ENCODE measurements at places on chromosomes 4 and X.

GRCh38 chr4:56286763-56287162 lies 100.5 kb downstream of the AASDH start:
- no peak for DNase-seq

DNA sequence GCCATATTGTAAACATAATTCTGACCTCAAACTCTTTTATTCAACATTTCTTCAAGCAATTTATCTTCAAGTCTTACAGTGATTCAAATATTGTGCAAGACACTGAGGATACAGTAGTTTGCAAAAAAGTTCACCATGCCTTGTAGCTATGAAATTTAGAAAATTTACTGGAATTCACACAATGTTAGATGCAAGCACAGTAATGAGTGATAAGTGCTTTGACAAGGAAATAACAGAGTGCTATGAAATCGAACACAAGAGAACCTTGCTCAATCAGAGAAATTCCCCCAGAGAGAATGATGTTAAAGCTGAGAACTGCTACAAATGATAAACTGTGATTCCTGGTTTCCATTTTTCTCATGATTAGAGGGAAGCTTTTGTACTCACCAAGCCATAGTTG lies 952.9 kb downstream of the FAT4 start:
- DNase-seq, result no peak

- DNase-seq, result no peak
These were observed 159.1 kb upstream of the WDR1 start for GRCh38 chr4:10275696-10276095.

DNA sequence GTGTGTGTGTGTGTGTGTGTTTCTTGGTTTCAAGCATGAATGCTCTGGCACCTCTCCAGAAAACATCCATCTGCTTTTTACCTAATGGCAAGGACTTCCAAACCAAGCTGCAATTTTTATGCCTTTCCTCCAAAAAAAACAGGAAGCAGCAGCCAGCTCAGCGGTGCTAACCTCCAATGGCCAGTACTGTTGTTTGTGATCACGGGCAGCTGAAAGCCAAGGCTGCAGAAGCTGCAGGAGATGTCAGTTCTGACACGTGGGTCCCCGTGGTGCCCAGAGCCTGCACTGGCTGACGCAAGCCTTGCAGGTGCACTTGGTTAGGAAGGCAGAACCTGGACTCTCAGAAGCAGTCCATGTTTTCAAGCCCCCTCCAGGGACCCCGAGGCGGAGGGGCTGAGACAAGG lies 313.6 kb upstream of the DDX53 start:
- DNase-seq, result no peak

DNA sequence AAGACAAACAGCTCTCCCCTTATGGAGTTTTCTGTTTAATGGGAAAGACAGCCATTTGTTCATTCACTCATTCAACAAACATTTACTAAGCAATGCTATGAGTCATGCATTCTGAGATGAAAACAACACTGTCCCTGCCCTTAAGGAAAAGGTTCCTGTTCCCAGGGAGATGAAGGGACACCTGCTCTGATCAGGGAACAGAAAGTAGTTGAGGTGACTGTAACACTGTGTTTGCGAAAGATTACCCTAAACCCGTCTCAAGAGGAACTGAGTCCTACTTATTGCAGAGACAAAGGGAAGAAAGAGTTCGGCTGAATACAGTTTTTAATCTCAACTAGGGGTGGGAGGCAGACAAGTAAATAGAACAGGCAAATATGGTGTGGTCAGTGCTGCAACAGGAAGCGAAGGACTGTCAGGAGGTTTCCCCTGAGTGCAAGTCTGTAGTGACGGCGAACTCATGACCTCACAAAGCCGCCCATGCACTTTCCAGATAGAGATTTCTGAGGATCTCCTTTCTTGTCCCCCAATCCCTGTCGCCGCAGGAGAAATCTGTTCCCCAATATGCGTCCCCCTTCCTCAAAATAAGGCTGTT lies 712 bp downstream of the STX18 start:
- no peak for DNase-seq

GRCh38 chrX:136630881-136631280 lies 17.1 kb upstream of the CD40LG start:
- no peak for DNase-seq

GRCh38 chr4:103026868-103027267 lies 7.4 kb upstream of the SLC9B1 start:
- no peak for DNase-seq

GRCh38 chrX:136488706-136489105 lies 959 bp downstream of the BRS3 start:
- DNase-seq, result no peak

DNA sequence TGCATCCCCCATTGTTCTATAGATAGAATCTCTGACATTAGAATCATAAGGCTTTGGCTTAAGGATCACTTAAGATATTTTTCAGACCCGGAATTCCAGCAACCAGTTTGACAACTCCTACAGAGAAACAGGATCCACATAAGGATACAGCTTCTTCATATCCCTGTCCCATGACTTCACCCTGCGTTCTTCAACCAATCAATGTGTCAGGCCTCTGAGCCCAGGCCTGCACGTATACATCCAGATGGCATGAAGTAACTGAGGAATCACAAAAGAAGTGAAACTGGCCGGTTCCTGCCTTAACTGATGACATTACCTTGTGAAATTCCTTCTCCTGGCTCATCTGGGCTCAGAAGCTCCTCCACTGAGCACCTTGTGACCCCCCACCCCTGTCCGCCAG lies 85.1 kb downstream of the MFAP3L start:
- no peak for DNase-seq

DNA sequence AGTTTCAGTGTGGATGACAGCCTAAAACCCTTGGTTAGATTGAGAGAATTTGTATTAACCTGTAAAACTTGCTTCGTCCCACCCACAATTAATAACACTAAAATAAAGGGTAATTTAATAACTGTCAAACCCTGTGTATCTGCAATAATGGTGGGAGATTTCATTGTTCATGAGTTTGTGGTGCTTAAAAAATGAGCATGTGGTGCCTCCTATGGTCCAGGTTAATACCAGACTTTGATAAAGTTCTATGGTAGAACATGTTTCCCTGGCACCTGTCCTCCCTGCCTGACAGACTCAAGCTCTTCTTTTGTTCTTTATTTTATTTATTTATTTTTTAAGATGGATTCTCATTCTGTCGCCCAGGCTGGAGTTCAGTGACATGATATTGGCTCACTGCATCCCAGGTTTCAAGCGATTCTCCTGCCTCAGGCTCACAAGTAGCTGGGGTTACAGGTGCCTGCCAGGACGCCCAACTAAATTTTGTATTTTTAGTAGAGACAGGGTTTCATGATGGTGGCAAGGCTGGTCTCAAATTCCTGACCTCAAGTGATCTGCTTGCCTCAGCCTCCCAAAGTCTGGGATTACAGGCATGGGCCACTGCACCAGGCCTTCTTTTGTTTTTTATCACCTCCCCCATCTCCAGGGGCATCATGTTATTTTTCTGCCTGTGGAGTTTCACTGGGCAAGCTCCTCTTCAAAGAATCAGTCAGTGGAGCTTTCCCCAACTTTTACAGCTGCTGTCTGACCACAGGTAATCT lies 289.2 kb downstream of the NR3C2 start:
- no peak for DNase-seq

DNA sequence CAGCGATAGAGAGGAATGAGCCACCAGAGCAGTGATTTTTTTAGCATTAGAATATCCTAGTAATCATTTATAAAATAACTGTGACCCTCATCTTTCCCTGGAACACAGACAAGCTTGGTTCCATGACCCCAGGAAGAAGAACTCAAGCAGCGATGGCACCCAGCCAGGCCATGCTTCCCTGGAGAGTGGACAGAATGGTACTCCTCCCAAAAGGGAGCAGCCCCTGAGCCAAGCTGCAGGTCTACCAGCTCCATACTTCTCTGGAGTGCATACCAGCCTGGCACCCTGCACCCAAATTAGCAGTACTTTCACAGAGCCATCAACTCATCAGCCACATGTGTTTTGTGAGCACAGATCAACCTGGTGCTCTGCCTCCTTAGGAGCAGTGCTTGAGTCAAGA lies 310.9 kb upstream of the PCDH10 start:
- no peak for DNase-seq

GRCh38 chr4:185036842-185037241 lies 18.6 kb downstream of the HELT start:
- no peak for DNase-seq

DNA sequence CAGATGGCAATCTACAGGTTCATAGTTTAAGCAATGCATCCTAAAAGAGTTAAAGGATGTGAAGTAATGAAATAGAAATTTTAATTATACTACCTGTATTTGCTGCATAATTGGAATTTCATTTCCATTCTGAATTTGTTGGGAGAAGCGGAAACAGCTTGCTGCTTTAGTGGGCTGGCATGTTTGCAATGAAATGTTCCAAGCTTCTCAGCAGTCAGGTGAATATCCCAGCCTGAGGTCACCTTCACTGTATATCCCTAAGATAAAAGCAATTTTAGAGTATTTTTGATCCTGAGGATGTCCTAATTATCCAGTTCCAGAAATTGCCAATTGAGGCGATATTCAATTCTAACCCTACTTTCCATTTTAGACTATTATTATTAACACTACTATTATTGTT lies 136.1 kb upstream of the ARSJ start:
- DNase-seq, result no peak

DNA sequence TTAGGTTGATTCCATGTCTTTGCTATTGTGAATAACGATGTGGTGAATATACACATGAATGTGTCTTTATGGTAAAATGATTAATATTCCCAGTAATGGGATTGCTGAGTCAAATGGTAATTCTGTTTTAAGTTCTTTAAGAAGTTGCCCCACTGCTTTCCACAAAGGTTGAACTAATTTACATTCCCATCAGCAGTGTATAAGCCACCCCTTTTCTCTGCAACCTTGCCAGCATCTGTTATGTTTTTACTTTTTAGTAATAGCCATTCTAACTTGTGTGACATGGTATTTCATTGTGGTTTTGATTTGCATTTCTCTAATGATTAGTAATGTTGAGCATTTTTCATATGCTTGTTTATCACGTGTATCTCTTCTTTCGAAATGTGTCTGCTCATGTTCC lies 503.3 kb downstream of the PCDH18 start:
- no peak for DNase-seq

DNA sequence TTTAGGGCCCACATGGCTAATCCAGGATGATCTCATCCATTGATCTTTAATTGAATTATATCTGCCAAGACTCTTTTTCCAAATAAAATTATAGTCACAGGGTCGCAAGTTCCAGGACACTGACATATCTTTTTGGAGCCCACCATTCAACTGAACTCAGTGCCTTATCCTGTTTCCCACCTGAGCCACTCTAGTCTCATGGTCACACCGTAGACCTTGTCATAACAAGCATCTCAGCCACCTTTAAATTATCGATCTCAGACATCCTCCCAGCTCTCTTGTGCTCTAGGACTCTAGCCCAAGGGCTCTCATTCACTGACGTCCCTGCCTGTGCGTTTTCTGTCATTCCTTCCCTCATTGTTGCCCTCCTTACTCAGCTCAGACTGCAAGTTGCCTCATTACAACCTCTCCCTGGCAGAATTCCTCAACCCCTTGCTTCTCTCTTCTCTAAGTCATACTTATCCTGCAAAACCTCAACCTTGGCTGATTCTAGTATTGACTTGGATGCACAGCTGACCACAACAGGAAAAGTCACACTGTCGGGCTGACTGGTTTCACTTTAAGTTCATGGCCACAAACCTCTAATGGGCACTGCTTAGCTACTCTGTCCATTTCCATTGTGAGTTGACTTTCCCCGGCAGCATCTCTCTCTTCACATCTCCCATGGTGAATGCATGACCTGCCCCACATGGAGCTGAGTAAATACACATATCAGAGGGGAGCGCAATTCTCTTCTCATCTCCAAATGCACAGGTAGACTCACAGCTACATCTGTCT lies 91.0 kb upstream of the TRIM2 start:
- no peak for DNase-seq

DNA sequence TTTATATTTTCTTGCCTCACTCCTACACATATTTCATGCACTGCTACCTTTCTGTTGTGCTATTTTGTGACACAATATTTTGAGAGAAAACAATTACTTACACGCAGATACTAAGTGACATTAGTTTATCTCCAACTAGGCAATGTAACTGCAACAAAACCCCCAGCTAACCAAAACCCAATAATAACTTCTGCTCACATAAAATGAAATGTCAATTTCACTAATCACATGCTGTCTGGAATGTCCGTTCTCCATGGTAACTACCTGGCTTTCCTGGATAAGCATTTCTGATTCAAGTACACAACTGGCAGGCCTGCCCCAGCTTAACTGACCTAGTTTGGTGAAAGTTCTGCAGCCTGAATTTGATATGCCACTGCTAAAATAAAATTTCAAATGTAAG lies 313.5 kb downstream of the TMA16 start:
- DNase-seq, result no peak

GRCh38 chr4:11376571-11376970 lies 52.1 kb downstream of the HS3ST1 start:
- DNase-seq, result no peak

DNA sequence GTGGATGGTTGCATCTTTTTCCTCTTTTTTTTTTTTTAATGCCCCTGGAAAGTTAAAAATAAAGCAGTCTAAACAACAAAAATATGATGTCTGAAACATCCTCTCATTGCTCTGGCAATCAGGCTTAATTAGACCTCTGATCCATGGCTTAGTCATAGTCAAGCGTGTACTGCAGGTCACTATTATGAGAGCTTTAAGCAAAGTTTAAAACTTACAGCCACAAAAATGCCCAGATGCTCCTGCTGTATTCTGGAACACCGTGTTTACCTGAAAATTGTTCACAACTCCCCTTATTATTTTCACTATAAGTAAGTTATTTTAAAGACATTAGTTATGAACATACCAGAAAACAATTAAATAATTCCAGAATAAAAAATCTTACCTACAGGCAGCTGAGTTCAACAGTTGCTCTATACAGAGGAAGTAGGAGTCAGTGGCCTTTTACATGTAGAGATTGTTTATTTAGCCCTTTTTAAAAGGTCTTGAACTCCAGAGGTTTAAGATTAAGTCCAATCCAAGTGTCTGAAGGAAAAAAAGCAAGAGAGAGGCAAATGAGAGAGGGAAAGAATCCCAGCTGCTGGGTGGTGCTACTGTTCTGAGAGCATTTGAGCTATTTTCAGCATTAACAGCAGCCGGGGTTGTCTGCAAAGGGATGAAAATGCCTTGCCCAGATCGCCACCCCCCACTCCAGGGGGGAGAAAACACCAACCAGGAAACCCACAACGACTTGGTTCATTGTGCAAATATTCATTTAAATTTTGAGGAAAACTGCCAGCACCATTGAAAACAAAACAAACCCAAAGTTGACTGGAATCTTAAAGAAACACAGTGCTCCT lies 36.9 kb downstream of the SORBS2 start:
- no peak for DNase-seq

DNA sequence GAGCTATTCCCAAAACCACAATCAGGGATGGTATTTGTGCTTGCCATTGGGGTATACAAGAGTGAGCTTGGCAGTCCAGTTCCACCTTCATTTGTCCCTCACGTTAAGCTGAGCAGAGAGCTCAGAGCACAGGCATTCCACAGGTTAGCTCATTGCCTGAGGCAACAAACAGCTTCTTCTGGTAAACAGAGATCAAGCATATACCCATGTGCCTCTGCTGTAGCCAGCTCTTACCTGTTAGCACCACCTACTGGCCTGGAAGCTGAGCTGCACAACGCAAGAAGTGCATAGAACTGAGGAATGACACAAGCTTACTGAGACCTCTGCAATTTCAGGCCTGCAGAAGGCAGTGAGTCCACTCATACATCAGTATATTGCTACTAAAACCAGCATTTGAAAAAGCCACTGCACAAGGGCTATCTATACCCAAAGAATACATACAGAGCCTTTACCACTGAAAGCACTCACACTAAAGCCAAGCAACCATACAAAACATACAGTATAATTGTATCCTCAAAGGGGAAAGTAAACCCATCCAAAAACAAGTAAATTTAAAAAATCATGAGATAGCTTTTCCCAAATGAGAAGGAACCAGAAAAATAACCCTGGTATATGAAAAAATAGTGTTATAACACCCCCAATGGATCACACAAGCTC lies 258.3 kb upstream of the GABRA2 start:
- DNase-seq, result no peak

All from T-cell (primary cell).